ENCODE measurements at places on chromosomes 7 and 10. TPM values are rescaled to one million over a fixed set of nuclear protein-coding genes. Genes with fewer than 3 reads are reported as not detected.
A peak's percentile ranks its signal among the peaks of the same experiment; 100 is the strongest.

- no peak for DNase-seq
Observed at GRCh38 chr10:101304316-101304715, 49.6 kb upstream of the BTRC start.

PRF1 gene
- total RNA-seq = 0.79 TPM

- DNase-seq = no peak
Observed at GRCh38 chr10:32241946-32242345, 105.0 kb downstream of the EPC1 start.

DNA sequence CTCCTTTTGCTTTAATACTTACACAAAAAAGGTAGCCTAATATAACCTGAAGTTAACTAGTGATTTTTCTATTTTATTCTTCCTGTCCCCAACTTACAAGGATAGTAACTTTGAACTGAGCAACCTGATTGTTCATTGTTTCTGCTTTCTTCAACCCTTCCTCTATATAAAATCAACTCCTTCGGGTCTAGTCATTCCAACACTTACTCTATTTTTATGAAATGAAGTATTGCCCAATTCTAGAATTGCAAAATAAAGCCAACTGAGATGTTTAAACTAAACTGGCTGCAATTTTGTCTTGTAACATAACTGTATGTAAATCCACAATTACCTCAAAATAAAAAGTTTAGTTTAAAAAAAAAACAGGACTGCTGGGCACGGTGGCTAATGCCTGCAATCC is 20.3 kb upstream of the DNA2 start:
- DNase-seq = no peak

TMEM270 gene
- total RNA-seq = not detected

GRCh38 chr10:117218654-117219053 is 21.4 kb downstream of the KCNK18 start:
- DNase-seq = no peak

GRCh38 chr10:486666-487322 is 202.7 kb downstream of the DIP2C start:
- DNase-seq = no peak

FAM131B gene
- total RNA-seq = 0.59 TPM

- DNase-seq = no peak
Observed at GRCh38 chr10:76883596-76883995, 754.0 kb downstream of the KCNMA1 start.

GRCh38 chr7:142964502-142965246 is 2.5 kb upstream of the KEL start:
- DNase-seq = no peak

- DNase-seq = no peak
Observed at GRCh38 chr7:155291045-155291530, 6.6 kb upstream of the INSIG1 start.

DNA sequence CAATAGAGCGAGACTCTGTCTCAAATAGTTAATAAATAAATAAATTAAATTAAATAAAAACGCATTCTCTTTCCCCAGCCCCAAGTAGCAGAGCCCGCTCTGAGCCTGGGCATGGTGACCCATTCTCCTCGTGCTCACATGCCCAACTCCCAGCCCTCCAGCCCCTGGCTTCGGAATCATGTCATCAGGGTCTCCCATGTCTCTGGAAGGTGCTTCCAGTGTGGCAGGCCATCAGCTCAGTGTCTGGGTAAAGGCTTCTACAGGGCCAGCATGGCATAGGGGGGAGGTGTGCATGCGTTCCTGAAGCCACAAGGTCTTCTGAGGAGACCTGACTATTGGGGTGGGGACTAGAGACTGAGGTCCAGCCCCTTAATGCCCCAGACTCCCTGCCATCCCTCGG is 72.8 kb downstream of the ALOX5 start:
- DNase-seq = no peak

HOXA4 gene
- 0.69 TPM for total RNA-seq

VPS41 gene
- 44.6 TPM for total RNA-seq

VIPR2 gene
- total RNA-seq = 0.99 TPM

GRCh38 chr10:25818751-25819150 is 115.3 kb upstream of the MYO3A start:
- no peak for DNase-seq

- DNase-seq = no peak
Observed at GRCh38 chr7:29343399-29343798, 148.8 kb downstream of the CHN2 start.

GRCh38 chr7:16528520-16528919 is 1.9 kb downstream of the LRRC72 start:
- DNase-seq = no peak

GRCh38 chr7:138167222-138167621 is 91.0 kb downstream of the AKR1D1 start:
- DNase-seq = no peak

SPOCK2 gene
- total RNA-seq = 0.79 TPM

- no peak for DNase-seq
Observed at GRCh38 chr7:104160375-104160774, 47.4 kb downstream of the ORC5 start.

- DNase-seq = no peak
Observed at GRCh38 chr10:46293832-46294640, 7.2 kb downstream of the ANTXRL start.

DNA sequence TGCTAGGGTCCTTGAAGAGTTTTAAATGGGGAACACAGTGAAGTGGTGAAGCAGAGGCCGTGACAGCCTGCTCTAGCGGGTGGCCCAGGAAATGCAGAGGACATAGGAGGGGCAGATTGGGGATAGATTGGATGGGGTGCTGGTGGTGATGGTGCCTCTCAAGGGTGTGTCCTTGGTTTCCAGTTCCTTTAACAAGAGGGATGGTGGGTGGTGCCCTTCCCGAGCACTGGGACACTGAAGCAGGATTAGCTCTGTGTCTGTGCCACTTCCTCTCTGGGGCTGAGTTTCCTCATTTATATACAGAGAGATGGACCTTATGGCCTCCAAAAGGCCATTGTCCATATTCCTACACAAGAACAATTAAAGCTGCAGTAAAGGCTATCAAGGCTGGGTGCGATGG is 285.5 kb downstream of the TCF7L2 start:
- no peak for DNase-seq

GRCh38 chr7:2640482-2640830 is 8.7 kb downstream of the TTYH3 start:
- no peak for DNase-seq

GRCh38 chr10:67705921-67706320 is 9.9 kb upstream of the CTNNA3 start:
- no peak for DNase-seq

DNA sequence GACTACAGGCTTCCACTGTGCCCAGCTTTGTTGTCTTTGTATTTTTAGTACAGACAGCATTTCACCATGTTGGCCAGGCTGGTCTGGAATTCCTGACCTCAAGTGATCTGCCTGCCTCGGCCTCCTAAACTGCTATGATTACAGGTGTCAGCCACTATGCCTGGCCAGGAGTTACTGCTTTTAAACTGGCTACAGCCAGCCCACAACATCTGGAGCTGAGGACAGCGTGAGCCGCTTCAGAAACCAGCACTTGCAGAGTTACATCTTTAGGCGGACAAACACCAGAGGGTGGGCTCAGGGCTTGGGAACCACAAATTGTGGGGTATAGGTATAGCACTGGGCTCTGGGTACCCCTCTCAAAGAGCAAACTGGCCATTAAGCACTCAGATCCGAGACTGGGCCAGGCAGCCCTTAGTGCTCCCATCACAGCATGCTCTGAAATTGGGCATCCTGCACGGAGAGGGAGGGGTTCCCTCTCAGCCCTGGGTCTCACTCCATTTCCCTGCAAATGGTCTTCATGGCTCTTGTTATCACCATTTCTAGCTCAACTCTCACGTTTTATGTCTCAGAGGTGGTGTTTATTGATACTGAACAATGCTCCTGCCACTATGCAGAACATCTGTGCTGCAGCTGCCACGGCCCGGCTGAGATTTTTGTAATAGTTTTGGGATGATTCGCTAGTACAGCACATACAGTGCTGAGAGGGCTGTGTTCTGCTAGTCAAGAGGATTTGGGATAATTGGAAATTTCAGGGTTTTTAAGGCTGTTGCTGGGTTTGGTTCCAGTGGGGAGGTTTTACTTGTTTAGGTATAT is 146.4 kb upstream of the LYZL2 start:
- DNase-seq = peak; percentile 90

TMEM140 gene
- total RNA-seq = 5.4 TPM

STN1 gene
- 15.4 TPM for total RNA-seq
